Forelimb muscle (tissue), 1 donor: ENCODE measurements at places on chromosomes 13 and 19. TPM values are rescaled to one million over a fixed set of nuclear protein-coding genes. Genes with fewer than 3 reads are reported as not detected.
A peak's percentile ranks its signal among the peaks of the same experiment; 100 is the strongest.

DNA sequence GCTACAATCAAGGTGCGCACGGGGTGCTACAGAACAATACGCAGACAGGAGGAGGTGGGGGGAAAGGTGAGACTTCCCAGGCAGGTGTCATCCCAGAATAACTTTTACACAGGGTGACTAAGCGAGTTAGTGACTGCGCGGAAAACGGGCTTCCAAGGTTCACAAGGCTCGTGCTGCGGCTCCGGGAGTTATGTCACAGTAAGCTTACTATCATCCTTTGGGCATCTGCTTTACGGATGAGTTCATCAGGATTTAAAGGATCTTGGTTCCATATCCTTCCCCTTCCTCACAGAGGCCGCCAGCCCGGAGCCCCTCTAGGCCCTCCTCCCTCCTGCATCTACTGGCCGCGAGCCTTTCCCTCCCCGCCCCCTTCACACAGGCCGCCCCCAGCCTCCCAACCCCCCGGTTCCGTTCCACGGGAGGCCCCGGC, 474 bp upstream of the IFT88 start:
- peak; percentile 39 for DNase-seq

DNA sequence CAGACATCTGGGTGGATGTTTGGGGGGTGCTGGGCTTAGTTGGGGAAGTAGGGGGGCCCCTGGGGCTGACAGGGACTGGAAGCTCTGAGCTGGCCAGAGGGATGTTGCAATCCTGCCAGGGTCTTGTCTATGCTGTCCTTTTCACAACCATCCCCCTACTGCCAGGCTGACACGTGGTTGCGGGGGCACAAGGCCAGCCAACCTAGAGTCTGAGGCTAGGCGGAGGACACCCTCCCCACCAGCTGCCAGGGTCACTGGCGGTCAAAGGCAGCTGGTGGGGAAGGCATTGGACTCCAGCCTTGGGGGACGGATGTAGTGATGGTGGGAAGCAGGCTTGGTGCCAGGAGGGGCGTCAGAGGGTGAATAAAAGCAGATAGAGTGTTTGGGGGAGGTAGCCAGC, 1.6 kb upstream of the APOC1 start:
- no peak for DNase-seq

DNA sequence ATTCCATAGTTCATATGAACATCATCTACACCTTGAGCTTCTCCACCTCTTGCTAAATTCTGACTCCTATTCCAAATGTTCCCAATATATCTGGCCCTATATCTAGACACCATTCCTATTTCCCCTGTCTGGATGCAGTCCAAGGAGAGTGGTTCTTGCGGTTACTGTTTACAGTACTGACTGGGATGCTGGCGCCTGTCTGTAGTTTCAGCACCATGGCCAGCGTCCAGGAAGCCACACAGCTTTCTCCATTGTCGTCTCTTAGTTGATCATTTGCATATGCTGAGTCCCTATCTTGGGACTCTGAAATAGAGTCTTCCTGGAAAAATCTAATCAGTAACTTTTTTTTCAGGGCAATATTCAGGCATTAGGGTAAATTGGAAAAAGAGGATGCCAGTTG, 14.9 kb downstream of the LAIR2 start:
- DNase-seq, result peak; percentile 29

DNA sequence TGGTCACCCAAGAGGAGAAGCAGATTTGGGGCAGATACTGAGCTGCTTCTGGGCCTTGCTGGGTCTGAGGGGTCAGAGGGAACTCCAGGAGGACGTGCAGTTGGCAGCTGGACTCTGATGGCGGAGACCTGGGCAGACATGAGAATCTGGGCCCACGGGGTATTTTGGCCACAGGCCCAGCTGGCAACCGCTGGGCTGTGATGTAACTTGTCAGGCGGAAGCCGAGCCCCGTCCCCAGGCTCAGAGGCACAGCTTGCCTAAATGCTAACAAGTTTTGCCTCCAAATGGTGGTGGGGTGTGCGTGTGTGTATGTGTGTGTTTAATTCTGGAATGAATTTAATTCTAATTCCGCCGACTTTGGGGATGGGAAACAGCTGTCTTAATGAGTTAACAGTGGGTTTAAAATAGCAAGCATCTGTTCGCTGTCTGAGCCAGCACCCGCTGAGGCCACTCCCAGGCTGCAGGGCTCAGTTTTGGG, 11.6 kb downstream of the ZNRF4 start:
- DNase-seq, result no peak

DNA sequence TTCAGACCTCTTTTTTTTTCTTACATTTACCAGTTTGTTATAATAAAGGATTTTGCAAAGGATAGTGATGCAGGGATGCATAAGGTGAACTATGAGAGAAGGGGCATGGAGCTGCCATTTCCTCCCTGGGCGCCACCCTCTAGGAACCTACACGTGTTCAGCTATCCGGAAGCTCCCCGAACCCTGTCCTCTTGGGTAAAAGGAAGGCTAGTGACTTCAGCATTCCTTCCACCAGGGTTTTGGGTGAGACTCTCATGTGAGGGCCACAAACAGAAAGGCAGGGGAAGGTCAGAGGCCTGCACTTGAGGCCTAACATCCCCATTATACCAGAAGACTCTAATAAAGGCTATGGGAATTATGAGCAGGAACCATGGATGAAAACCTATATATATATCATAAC, 57.3 kb downstream of the IFT88 start:
- no peak for DNase-seq

- no peak for DNase-seq
Measured at GRCh38 chr19:56942756-56943155, 102.2 kb upstream of the PEG3 start.

DNA sequence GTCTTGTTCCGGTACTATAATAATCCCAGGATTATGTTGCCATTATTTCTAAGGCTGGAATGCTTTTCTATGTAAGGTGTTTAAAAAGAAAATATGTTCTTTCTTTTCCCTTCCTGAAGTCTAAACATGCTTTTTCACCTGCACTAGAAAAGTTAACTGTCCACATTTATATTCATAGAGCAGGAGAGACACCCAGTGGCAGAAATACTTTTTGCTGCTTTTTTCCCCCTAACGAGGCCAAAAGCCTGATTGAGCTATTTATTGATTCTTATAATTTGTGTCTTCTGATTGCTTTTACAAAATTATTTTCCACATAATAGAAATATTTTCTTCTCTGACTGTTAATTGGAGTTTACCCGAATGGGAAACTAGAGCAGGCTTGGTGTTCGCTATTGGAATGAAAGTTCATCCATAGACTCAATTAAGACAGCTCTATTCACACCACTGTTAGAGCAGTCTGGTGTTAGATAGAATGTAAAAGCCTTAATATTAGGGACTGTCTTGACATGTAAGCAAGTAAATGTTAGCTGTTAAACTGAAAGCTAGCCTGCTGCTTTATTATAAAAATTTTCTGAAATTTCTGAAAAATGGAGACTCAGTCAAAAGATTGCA, 15.8 kb downstream of the GPR180 start:
- no peak for DNase-seq

- DNase-seq, result no peak
Measured at GRCh38 chr13:29959086-29959485, 108.7 kb upstream of the UBL3 start.

DNA sequence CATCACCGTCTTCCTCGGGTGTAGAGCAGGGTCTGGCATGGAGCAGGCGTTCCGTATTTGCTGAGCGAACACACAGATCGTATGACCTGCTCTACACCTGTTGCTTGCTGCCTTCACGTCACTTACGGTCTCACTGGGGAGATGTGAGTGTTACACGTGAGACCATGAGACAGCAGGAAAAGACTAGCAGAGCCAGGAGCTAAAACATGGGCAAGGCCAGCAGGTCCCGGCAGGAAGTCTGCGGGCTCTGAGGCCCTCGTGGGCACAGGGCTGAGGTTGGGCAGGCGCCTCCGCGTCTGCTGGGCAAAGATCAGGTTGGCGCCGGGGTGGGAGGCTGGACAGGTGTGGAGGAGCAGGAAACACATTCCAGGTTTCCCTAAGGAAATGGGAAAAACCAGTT, 19.7 kb upstream of the GTF3A start:
- no peak for DNase-seq

GRCh38 chr13:112634102-112634501, 46.1 kb upstream of the TUBGCP3 start:
- DNase-seq, result no peak

DNA sequence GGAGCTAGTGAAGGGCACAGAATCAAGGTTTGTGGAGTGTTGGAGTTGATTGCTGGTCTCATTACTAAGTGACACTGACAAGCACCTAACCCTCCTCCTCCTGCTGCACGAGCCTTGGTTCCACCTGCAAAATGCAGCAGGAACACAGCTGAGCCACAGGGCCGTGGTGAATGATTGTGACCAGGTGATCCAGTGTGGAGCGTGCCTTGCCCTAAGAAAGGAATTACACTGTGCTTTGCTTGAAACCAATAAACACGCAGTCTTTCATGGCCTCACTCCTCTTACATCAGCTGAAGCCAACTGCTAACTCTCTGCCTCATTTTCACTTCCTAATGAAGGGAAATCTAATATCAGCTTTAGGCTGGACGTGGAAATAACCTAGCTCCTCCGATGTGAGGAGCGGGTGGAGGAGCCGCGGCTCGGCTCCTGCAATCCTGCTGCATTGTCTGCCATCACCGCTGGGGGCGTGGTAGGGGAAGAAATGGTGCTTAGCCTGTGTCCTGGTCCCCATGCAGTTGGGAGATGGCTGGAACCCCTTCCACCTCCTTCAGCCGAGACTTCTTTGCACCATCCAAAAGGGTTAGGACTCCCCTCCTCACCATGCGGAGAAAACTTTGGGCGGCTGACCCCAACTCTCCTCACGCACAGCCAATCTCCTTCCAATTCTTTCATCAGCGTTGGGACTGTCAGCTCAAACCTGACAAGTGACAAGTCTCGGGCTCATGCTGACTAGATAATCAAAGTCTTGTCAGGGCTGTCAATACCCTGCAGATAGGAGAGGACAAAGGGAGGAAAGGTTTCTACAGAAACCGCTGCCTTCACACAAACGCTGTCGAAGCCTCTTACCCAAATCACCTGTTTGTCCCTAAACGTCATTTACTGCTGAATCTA, 427.9 kb downstream of the ZNF536 start:
- no peak for DNase-seq

DNA sequence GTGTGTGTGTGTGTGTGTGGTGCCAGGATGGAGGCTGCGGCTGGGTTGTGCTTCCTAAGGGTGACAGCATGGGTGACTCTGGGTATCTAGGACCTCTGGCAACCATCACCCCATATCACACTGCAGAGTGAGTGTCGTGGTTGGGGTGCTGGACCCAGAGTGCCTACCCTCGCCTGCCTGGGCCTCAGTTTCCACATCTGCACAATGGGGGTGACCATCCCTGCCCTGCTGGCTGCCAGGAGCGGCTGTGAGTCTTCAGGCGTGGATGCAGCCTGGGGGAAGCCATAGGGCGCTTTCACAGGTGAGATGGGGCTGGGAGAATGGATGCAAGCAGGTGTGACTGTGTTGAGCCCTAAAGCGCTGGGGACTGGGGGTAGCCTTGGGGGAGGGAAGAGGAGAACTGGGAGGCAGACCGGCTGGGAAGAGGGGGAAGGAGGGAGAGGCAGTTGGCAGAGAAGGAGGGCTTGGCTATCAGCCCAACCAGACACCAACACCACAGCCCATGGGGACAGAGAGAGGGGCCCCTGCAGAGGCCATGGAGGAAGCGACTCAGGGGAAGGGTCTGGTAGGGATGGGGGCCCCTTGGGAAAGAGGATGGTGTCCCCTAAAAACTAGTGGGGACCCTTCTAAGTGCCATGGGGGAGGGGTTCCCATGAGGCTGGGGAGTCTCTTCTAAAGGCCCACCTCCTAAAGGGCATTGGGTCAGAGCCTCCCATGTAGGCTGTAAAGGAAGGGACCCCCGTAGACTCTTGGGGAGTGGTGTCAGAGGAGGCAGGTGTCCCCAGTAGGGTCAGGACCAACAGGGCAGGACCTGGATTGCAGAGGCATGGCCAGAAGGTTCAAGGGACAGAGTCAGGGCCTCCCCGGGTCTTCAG, 1.7 kb downstream of the PLPPR2 start:
- DNase-seq, result no peak

GRCh38 chr13:107216046-107216755, 648.3 kb upstream of the ARGLU1 start:
- DNase-seq, result no peak

DNA sequence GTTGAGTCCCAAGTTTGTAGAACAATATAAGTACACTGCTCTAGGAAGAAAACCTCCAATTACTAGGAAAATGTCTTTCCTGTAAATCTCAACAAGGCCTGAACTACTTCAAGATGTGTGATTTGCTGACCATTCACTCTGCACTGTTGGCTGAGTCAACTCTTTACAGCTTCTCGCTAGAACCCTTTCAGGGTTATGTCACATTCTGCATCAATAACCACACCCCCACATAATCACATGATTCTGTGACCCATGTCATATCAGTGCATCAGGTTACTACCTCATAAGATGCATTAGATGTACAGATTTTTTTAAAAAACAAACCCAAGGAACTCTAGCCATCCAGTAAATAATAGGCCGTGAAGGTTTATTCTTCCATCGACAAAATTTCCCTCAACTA, 16.1 kb upstream of the DCLK1 start:
- DNase-seq, result no peak

GRCh38 chr13:21747456-21747855, 76.6 kb downstream of the FGF9 start:
- DNase-seq, result no peak

DNA sequence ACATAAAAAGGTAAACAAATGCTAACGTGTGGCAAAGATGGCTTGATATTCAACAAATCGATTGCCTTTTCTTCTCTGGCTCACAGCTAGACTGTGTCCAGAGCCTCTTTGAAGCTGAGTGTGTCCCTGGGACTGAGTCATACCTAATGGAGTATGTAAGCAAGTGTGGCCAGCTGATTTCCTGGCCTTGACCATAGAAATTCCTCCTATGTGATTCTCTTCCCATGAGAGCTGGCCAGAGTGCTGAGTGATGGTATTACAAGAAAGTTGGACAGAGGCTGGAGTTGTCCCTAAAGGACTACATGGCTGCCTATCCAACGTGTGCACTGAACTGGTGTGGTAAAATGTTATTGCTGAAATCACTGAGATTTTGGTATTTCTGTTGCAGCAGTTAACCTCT, 320.1 kb upstream of the SLC10A2 start:
- DNase-seq, result no peak

DNA sequence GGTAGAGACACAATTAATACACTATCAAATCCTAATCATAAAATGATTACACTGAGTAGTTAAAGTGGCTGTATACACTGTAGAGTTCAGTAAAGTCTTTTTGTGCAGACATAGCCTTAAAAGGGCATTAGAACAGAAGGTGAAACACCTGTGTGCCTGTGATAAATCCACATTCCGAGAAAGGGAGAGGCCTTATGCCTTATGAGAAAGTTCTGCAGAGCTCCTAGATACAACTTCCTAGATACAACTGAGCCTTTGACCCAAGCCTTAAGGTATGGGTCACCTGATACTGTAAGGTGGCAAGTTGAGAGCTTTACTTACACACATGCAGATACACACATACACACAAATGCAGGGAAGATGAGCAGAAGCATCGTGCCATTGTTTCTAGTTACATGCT, 6.3 kb downstream of the SERP2 start:
- DNase-seq, result no peak

- DNase-seq, result no peak
Measured at GRCh38 chr19:38523319-38523718, 89.8 kb downstream of the RYR1 start.

GRCh38 chr13:30115257-30115600, 192.1 kb downstream of the KATNAL1 start:
- DNase-seq, result no peak

Gene ZNF441
- 5.3 TPM for polyA plus RNA-seq

Gene KLK12
- polyA plus RNA-seq, result not detected

Gene GNG14
- polyA plus RNA-seq, result not detected

Gene SIPA1L3
- 9.8 TPM for polyA plus RNA-seq

Gene PRR36
- polyA plus RNA-seq, result 0.27 TPM

Gene UBE2L5
- 0.52 TPM for polyA plus RNA-seq
